ENCODE measurements at places on chromosomes 13 and 19.

- DNase-seq, result peak; percentile 32
Observed at GRCh38 chr19:49790866-49791265, 22.2 kb downstream of the FUZ start.

DNA sequence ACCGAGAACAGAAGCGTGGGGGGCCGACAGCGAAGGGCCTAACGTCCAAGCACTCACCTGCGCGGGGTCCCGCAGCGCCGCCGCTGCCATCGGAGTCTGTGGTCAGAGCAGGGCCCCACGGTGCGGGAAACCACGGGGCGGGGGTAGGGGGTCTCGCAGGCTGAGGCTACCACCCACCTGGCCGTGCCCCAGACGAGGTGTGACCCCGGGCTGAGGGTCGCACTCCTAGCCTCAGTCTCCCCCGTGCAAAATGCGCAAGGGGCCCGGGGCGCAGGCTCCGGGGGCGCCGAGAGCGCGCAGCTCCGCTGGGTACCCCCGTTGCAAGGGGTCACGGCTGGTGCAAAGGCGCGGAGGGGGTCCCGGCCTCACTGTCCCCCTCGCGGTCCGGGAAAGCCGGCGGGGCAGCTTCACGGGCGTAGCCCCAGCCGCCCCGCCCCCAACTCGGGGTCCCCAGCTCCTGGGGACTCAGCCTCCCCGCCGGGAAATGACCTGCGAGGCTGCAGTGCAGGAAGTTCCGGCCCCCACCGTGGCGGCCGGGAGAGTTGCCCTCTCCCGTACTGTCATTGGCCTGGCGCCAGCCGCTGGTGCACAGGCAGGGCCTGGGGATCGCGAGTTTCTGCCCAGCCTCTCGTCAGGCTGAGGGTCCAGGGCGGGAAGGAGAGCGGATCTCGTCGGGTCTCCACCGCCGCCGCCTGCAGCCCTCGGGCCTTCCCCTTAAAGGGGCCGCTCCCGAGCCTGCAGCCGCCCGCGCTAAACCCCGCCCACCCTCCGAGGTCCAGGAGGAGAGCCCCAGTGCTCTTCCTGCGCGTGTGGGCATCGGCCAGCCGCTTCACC, at the start of gene ZNF792:
ZNF792 (minus strand) TSS at position 657 of the 834 bp plus-strand sequence; CDS start at position 90, 567 bp downstream.
- peak; percentile 93 for DNase-seq

GRCh38 chr19:30226464-30227011, 145.6 kb upstream of the ZNF536 start:
- DNase-seq, result peak; percentile 67

GRCh38 chr19:33005440-33005839, 33.4 kb downstream of the FAAP24 start:
- DNase-seq, result no peak

GRCh38 chr19:21508198-21508597, 2.8 kb downstream of the ZNF429 start:
- DNase-seq, result no peak

DNA sequence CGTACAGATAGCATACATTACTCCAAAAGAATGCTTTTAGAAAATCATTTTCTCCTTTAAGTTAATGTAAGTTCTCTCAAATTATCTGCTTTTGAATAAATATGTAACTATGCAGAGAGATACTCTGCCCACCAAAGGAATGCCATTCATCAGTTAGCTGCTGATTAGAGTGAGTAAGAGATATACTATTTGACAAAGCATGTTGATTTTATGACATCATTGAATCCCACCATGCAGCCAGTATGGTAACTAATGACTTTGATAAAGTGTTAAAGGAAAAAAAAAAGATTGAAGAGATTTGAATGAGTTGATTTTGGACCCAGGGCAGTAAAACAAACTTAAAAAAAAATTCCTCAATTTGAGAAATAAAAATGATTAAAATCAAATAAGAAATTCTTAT, 521.5 kb downstream of the SLITRK6 start:
- DNase-seq, result no peak

- no peak for DNase-seq
Observed at GRCh38 chr13:84479656-84480055, 597.4 kb upstream of the SLITRK1 start.

DNA sequence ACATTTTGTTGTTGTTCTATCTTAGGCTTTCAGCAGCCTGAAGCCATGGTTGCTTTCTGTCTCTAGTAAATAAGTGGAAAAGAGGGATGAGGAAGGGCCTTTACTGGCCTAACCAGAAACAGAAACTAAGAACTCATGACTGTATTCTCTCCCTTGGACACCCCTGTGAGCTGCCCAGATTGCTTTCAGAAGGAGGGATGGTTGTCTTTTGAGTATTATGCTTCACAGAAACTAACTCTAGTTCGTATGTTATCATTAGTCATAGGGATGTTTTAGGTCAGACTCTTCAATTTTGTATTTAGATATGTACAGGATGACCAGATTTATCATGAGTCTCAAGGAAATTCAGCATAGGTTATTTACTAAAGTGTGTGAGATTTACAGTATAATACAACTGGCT, 17.5 kb downstream of the BORA start:
- no peak for DNase-seq

DNA sequence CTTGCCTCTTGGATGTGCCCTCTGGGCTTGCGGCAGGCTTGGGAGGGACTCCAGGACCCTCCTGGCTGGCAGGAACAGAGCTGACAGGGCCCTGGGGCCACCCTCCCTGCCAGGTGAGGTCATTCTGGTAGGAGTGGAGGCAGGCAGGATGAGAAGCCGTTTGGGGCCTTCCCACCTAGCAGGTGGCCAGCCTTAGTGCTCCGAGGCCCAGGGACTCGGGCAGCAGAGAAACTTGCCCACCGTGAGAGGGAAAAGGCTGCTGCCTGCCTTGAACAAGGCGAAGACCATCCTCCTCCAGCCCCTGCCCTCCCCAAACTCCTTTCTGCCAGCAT, 8.5 kb downstream of the RFX1 start:
- DNase-seq, result peak; percentile 0

DNA sequence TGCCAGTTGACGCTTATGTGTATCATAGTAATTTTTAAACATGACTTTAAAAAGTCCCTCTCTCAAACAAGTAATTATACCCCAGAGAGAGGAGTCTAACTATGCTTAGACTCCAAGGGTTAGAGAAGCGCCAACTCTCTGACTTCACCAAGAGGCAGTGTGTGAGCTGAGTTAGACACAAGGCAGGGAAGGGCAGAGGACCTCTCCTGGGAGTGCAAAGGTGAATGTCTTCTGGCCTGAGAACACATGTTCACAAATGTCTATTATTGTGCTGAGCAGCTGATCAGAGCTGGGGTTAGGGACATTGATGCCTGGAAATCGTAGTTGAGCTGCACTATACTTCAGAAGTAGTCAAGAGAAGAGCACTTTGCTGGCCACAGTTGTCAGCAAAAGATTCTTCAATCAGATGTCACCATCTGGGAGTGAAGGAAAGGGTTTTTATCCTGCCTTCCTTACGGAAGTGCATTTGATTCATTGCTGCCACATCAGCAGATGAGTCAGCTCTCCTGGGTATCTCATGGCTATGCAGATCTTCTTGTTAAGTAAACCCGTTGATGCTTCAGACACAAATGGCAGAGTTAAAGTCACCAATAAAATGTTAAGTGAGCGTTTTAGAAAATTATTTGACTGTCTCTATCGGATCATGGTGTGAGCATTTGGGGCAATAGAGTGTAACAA, 283.2 kb upstream of the ARGLU1 start:
- DNase-seq, result no peak

DNA sequence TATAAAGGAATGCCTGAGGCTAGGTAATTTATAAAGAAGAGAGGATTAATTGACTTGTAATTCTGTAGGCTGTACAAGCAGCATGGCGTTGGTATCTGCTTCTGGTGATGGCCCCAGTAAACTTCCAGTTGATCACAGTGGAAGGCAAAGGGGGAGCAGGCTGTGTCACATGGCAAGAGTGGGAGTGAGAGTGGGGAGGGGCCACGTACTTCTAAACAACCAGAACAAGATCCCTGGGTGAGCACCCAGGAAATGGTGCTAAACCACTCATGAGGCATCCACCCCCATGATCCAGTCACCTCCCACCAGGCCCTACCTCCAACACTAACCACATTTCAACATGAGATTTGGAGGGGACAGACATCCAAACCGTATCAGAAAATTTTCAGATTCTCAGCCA, 3.0 kb upstream of the RNF113B start:
- no peak for DNase-seq

DNA sequence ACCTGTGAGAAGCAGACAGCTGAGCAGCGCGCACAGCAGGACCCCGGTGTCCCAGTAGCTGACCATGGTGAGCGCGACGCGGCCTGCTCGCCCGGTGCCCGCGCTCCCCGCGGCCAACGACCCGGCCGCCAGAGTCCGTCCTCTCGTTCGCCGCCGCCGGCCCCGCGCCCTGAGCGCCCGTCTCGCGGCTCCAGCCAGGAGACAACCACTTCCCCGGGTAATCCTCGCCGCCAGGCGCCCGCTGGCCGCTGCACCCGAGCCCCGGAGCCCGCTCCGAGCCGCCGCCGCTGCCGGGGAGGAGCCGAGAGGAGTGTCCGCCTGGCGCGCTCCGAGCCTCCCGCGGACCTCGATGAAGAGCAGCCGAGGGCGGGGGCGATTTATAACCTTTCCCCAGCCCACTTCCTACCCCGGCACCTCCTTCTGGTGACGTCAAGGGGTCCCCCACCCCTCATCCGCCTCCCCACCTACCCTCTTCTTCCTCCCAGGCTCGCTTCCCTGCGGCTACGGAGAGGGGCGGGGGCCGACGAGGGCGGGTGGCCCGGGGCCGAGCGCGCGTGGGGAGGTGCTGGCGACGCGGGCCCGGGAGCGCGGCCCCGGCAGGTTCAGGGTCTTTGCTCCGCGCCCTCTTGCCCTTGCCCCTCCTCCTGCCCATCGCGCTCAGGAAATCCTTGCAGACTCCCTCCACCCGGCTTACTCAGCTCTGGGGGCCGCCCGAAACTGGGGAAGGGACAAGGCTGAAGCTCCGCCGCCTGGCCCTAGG, at the start of gene FLT1:
FLT1 (minus strand) TSS at position 351 of the 760 bp plus-strand sequence; CDS start at position 66, 285 bp downstream.
- peak; percentile 75 for DNase-seq

DNA sequence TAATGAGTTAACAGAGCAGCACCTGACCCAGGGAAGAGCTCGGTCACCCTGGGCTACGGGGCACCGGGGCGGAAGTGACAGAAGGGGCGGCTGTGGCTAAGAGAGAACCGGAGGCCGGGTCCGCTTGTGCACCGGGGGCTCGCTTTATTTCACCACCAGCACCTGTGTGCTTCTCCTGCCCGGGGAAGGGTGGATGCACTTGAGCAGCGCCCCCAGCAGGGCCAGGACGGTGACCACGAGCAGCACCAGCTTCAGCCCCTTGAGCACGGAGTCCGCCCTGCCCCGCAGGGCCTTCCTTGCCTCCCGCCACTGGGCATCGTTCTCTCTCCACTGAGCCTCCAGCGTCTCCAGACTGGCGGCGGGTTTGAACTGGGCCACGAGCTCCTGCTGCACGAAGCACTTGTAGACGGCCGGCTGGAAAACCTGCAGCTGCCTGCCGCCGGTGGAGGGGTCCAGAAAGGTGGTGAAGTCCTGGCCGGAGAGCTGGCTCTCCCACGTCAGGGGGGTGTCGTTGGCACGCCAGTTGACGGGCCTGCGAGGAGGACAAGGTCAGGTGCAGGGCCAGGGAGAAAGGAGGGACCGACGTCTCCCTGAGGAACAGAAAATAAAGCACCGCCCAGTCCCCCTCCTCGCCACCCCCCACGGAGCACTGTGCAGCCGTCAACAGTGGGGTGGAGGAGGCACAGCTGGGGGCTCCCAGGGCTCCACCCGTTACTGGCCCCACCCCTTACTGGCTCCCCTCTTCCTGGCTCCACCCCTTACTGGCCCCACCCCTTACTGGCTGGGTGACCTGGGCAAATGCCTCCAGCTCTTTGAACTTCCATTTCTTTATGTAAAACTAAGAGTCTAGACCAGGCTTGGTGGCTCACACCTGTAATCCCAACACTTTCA, 3.6 kb downstream of the FAM187B start:
- no peak for DNase-seq

DNA sequence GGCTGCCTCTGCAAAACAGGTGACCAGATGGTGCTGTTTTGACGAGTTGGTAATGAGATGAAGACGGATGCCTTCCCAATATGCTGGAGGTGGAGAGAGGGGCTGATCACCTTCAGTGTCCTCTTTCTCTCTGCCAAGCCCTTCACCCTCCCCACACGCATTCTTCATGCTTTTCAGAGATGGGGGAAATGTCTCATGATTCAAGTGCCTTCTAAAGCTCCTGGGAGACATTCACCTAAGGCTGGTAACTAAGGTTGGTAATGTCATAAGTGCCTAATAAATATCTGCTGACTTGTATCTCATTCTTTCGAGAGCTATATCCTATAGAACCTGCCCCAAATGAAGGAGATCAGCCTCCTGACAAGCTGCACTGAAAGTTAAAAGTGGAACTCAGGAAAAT, 86.2 kb upstream of the MBNL2 start:
- DNase-seq, result no peak

DNA sequence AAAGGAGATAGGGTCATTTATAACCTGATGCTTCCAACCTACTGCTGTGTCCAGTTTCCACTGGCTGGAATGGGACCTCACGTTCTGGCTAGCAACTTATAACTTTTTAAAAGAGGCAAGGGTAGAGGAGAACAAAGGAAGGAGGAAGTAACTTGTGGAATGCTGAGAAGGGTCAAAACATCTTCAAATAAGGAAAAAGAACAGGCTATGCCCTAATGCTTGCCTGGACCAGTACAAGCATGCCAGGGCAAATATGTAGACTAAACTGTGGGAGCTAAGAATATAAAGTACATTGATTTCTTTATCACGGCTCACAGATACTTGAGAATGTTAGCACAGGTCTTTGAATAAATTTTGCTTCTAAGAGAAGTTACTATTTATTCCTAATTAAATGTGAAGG, 1.5 kb upstream of the ZNF561 start:
- no peak for DNase-seq

DNA sequence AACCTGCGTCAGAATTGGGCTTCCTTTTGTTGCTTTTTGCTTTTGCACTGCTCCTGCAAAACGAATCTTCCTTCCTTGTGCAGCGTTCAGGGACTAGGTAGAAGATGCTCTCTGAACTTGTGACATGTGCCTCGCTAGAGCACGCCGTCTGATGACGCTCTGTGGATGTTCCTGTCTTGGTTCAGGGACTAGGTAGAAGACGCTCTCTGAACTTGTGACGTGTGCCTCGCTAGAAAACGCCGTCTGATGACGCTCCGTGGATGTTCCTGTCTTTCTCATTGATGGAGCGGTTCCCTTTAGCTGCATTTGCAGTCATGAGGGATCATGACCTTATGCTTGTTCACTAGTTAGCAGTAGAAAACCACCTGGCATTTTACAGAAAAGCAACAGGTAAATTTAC, 154.0 kb downstream of the SOX1 start:
- DNase-seq, result no peak

- DNase-seq, result no peak
Observed at GRCh38 chr13:53028637-53029203, at the start of gene OLFM4. TSS of gene OLFM4 (plus strand) at chr13:53028813. CDS start at chr13:53028837, 24 bp downstream.

Measured in GM03348 (cell line).